Nephron progenitor cell (in vitro differentiated cells): ENCODE measurements at places on chromosomes 6 and 20.

DNA sequence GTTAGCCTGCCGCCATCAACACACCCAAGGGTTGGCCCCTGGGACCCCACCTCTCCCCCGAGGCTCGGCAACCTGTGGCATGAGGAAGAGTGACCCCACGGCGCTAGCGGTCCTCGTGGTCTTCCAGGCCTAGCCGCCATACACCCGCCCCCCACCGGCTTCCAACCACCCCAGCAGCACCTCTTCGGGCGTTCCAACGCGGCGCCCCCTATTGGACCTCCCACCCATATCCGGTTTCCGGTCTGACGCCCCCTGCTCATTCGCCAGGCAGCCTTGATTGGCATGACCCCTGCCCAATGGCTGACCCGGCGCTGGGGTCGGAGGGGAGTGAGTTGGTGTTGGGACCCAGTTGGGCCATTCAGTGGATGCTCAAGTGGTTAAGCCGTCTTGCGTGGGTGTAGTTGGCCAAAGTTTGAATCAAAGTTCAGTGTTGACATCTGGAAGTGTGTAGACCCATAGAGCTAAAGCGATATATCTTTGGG lies at the start of gene GNAS-AS1:
Gene GNAS-AS1, minus strand, starts transcription at position 210 of the 482 bp plus-strand sequence.
- DNase-seq = peak; percentile 91

- DNase-seq = no peak
Observed at GRCh38 chr6:163725008-163725941, 310.8 kb downstream of the QKI start.

- peak; percentile 42 for DNase-seq
Observed at GRCh38 chr20:58854638-58855471, 2.3 kb downstream of the GNAS start.

- no peak for DNase-seq
Observed at GRCh38 chr6:160949531-160949930, 42.0 kb upstream of the MAP3K4 start.

- no peak for DNase-seq
Observed at GRCh38 chr6:5665667-5666066, 341.1 kb downstream of the NRN1 start.

DNA sequence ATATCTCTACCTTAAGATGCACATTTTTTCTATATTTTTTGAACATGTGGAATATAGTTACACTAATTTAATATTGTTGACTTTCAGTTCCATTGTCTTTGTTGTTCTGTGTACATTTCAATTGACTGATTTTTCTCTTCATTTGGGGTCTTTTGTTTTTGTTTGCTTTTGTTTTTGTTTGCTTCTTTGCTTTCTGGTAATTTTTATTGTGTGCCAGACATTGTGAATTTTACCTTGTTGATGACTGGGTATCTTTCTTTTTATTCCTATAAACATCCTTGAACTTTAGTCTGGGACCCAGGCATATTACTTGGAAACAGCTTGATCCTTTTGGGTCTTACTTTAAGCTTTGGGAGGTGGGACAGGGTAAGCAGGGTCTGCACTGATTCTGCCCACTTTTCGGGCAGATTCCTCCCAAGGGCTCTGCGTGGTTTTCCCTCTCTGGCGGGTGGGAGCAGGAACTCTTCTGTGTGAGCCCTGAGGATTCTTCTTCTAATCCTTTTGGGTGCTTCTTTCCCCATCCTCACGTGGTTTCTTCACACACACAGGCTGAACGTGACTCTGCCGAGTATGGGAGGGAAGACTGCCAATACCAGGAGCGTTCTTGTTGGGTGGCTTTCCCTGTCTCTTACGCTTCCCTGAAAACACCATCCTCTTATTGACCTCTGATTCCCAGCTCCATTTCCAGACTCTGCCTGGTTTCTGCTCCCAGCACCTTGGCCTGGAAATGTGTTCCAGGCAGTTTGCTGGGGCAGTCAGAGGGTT lies 200.5 kb downstream of the ARID1B start:
- no peak for DNase-seq

DNA sequence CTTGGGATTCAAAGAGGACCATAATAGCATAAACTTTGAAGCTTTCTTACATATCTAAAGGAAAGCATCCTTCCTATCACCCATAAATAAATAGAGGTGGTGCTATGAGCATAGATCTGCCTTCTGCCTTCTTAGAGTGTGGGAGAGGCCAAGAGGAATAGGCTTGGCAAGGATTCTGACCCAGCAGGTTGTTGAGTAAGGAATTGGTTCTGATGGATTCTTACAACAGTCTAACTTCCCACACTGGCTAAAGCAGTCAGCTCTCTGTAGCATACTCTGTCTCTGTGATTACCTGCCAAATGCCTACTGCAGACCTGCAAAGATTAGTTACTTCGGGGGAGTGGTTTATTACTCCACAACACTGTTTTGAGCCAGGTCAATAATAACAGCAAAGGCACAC lies 198.0 kb upstream of the RAB32 start:
- no peak for DNase-seq

GRCh38 chr6:24489881-24490280 lies 503 bp upstream of the GPLD1 start:
- no peak for DNase-seq

GRCh38 chr20:4810426-4811019 lies 88.8 kb downstream of the PRND start:
- no peak for DNase-seq

DNA sequence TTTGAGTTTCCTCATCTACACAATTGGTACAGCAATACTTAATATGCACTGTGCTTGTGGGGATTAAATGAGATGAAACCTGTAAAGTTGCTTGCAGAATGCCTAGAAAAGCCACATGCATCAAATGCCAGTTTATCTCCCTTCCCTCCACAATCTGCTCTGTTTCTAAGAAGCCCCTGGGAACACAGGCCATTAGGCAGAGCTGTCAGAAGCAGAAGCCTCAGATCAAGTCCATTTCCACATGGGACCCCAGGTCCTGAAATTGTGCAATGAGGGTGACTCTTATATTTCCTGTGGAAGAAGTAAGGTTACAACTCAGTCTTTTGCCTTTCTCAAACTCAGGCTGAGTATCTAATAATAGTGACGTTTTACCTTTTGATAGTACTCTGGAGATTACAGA lies 737.4 kb downstream of the KIF16B start:
- DNase-seq = no peak

DNA sequence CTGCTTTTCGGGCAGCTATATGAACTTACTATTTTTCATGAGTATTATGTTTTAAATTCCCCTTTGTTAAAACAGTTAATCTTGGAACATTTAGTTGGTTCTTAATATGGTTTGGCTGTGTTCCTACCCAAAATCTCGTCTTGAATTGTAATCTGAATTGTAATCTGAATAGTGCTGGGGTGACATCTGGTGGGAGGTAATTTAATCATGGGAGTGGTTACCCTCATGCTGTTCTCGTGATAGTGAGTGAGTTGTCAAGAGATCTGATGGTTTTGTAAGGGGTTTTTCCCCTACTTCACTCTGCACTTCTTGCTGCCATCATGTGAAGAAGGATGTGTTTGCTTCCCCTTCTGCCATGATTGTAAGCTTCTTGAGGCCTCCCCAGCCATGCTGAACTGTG lies 305.4 kb upstream of the MAP3K7 start:
- no peak for DNase-seq

DNA sequence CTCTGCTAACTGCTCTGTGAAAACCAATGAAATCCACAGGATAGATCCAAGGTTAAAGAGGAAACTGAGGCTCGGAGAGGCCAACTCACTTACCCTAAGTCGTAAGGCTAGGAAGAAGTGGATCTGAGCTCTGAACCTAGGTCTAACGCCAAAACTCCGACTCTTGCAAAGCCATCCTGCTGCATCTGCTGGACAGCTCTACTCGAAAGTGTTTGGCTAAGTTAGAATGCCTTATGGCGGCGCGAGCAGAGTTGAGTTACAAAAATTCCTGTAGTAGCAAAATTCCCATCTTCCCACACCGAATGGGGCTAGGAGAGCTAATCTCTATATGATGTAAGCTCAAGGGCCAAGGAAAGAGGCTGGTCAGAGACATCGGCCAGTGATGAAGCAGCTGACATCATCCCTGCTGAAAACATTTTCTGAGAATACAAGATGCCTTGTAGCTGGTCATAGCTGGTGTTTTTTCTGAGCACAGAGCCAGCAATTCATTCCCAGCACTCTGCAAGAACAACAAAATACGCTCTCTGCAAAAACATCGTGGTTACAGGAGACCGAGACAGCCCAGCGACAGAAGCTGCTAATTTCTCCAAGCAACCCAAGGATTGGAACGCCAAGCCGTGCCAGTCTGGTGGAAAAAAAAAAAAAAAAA lies 1.8 kb downstream of the SPATA2 start:
- no peak for DNase-seq

DNA sequence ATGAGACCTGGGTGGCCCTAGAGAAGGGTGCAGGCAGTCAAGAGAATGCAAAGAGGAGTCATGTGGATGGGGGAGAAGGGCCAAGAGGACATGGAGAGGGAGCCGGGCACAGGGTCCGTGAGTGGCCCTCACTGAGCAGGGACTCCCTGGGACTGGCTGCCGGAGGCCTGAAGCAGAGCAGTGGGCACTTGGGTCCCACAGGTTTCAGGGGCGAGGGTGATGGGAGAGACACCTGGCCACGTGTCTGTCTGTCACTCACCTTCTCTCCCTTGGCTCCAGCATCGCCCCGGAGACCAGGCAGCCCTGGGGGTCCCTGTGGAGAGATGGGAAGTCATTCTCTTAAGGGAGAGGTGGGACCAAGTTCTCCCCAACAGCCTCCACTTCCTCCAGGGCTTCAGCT lies 25.5 kb downstream of the COL11A2 start:
- DNase-seq = no peak

DNA sequence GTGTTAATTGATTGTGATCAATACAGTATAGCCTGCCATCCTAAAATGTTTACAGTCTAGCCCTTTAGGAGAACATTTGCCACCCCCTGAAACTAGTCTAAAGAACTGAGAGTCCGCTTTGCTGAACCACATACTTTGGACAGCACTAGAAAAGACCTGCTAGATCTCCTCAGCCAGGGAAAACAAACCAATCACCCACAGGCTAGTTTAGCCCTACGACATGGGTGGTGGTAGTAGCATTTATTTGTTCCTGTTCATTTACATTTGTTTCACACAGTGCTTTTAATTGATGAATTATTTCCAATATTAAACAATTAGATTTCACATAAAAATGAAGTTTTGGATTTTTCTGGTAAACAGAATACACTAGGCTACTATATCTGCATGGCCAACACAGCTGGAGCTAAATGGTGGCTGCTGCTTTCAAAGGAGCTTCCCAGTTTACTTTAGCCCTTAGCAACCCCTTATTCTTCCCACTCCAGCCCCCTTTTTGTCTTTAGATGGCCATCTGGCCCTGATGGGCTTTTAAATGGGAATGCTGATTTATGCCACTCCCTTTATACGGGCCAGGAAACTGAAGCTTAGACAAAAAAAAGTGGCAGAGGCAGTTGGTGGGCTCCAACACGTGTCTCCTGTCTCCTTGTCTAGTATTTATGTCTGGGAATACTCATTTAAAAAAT lies 72.4 kb downstream of the ADGRG6 start:
- no peak for DNase-seq

DNA sequence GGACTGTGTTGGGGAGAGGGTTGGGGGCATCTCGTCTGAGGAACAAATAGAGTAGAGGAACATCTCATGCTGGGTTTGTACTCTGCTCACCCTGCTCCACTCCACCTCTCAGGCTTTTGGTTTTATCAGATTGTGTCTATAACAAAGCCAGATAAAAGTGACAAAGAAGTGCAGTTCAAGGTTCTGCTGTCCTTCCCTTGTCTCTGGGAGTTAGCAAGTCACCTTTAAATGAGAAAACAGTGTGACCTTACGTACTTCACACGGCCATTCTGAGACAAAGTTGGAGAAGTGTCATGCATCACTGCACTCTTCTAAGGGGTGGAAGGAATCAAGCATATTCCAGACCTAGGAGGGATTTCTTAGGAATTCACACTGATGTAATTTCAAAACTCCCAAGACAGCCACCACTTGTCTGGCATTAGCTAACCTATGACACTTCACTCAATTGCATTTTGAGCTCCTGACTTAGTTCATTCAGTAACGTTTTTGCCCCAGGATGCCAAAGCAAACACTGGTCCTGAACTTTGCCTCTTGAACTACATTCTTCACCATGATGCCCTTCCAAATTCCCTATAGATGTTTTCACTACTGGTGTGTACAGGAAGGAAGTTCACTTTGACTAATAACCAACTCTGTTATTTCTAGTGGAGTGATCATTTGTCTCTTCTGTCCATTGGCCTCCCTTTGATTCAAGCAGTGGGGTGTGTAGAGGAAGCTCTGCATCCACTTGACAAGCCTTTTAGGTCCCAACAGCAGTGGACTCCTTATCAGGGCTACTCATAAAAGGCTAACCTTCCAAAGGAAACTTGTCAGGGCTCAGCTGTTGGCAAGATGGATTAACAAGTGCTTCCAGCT lies 647.6 kb upstream of the FLRT3 start:
- DNase-seq = no peak

DNA sequence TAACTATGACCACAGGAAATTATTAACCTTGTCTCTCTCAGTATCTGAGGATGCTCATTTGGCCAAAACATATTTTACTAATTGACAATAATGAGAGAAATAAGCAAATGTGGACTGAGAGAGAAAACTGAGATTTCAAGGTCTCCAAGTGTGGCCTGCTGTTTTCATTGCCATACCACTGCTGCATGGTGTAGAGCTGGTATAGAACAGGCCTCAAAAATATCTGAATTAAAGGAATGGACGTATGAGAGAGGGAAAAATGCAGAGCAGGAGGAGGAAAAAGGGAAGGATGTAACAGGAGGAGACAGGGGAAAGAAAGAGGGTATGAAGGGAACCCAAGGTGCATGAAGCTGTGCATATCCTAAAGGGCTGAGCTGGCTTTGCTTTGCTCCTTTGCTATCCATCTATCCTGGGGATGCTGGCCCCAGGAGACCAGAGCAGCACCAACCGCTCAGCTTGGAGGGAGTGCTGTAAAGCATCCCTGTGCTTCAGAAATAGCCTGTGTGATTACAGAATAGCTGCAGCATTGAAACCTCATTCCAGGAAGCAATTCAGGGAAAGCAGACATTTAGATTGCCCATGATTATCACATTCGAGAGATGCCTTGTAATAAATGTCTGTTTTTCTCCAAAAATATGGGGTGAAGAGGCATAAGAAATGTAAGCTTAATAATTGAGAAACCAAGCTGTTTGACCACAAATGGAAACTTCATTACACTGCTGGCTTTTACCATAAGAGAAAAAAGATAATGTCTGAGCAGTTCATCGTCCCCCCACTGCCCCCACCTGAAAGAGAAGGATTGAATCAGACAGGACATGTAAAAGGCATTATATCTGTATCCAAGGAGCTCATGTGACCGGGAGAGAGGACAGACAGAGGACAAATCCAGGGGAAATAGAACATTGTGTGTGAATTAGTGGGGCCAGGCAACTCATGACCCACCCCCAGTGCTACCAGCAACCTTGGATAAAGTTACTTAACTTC lies 80.6 kb downstream of the F13A1 start:
- DNase-seq = no peak

DNA sequence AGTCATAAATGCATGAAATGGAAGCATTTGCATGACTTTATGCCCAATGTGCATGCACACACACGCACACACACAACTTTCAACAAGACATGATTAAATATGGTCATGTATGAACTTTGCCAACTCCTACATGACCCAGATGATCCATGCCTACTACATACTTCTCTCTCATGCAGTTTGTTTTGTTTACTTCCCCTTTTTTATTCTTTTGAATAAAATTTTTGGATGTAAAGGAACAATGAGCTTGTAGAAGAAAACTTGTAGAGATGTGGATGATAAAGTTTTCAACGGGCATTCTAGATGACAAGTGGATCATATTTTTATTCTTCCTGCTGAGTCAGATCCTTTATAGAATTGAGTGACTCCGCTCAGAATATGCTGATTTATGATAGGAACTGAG lies 50.8 kb upstream of the AIG1 start:
- DNase-seq = no peak
